Right ventricle myocardium superior (tissue), 1 donor: ENCODE measurements at places on chromosomes 2 and 18.
A peak's percentile ranks its signal among the peaks of the same experiment; 100 is the strongest.

DNA sequence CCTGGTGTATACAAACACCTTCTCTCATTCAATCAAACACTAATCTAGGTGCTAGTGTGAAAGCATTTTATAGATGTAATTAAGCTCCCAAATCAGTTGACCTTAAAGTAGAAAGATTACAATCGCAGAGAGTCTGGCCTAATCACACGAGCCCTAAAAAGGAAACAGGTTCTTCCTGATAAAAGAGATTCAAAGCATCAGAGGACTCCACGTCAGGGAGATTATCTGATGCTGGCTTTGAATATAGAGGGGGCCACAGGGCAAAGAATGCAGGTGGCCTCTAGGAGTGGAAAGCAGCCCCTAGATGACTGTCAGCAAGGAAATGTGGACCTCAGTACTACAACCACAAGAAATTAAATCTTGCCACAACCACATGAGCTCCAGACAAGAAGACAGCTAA is 28.2 kb upstream of the ZC3H15 start:
- DNase-seq = no peak

DNA sequence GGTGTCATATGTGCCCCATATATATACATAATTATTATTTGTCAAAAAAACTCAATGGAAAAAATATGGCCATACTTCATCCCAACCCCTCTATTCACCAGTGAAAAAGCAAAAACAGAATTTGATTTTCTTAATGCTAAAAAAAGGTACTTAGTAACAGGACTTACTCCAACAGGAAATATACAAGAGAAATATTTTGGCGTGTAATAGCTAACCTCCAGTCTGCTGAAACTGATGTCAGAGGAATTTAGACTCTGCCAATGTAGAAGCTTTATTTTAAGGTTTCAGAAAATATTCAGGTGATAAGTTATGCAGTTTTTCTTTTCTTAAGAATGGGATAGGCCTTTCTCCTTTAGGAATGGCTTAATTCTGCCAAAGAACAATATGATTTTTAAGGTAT is 72.6 kb downstream of the TMEFF2 start:
- no peak for DNase-seq

DNA sequence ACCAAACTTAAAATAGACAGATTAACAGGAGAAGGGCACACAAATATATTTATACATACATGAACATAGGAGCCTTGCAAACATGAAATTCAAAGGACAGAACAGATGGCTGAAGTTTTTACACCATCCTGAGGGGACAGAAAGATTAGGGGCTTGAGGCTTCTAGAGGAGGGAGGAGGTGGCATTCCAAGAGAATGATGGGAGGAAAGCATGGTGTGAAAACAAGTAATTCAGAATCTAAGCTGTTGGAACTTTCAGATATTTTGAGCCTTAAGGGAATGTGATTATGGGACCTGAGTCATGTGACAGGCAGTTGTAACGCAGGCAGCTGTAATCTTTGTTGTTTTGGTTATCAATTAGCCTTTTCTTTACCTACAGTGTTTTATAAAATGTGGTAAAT is 225.2 kb upstream of the SPOPL start:
- DNase-seq = no peak

DNA sequence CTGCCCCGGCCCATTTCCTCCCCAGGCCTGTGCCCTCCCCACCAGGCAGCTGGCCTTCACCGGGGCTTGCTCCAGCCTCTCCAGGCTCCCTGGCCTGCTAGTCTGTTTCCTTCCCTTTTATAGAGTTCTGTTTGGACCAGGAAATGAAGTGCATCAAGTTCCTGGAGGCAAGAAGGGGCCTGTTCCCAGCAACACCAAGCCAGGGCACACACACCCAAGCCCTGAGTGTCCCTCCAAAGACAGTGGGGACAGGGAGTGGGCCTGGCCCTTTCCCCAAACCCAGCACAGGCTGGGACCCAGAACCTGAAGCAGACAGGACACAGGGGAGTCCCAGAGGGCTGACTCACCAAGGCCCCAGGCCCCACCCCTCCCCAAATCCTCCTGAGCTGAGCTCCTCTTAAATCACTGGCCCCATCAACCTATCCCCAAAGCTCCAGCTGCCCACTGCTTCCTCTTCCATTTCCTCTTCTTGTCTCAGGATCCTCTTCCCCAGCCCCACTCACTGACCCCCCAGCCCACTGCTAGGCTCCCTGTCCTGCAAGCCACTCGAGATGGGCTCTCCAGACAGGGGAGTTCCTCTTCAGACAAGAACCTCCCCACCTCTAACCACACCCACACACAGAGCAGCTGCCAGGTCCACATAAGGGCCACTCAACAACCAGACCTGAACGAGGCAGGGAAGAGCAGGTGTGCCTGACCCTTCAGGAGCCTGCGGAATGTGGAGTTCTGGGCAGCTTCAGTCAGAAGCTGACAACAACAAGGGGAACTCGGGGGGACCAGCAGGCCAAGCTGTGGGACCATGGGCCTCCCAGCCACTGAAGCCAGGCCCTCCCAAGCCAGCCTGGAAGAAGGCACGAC is 74.2 kb downstream of the TNS1 start:
- peak; percentile 70 for DNase-seq

DNA sequence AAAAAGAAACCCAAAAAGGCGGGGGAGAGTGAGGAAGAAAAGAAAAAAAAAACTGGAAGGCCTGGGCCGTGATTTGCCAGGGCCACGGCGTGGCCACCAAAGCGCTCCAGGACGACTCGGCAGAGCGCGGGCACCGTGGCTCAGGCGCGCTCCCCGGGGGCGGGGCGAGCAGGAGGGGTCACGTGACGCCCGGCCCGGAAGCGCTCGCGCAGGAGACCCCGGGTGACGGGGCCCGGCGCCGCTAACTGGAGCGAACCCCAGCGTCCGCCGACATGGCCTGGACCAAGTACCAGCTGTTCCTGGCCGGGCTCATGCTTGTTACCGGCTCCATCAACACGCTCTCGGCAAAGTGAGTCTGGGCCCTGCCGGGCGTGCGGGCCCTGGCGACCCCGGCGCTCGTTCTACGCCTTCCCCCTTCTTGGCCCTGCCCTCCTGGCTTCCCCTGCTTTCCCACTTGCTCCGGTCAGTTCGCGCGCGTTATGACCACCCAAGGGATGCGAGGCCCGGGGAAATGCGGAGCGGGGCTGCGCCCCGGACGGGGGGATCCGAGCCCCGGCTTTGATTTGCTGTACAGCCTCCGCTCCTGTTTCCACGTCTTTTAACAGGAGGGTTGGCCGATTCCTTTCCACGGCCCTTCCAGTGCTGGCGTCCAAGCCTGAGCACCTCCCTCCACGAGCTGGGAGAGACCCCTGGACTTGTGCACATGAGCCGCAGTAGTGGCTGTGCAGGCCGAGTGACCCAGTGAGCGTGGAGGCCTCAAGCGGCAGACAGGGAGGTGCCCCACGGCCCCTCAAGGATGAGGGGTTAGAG is at the start of gene SLC35F6:
Gene SLC35F6 (plus strand): TSS at position 207 of the 810 bp plus-strand sequence. CDS start 66 bp downstream, at position 273.
- DNase-seq = peak; percentile 91

- DNase-seq = no peak
Observed at GRCh38 chr18:72160510-72161445, 383.4 kb downstream of the CBLN2 start.

DNA sequence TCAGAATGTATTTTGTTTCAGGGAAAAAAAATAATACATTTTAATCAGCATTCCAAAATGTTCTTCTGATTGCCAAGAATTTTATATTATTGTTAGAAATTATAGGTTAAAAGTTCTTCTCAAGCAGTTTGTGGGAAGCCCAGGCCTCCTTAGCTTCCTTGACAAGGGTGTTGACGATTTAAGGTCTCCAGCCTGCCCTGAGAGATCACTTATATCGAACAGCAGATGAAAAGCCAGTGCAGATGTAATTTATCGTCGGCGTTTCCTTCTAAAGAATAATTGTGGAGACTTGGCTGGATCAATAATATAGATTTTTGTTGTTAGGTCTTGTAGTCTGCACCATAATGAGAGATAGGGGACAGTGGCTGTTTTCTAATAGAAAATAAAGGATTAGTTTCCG is 280.6 kb downstream of the ZNF407 start:
- DNase-seq = no peak
